NCI-H1048 (cell line): ENCODE measurements at places on chromosomes 7 and 10.

GRCh38 chr10:108639010-108639409, 1284.3 kb downstream of the XPNPEP1 start:
- DNase-seq = no peak

GRCh38 chr7:25240896-25241295, 12.6 kb upstream of the NPVF start:
- no peak for DNase-seq

DNA sequence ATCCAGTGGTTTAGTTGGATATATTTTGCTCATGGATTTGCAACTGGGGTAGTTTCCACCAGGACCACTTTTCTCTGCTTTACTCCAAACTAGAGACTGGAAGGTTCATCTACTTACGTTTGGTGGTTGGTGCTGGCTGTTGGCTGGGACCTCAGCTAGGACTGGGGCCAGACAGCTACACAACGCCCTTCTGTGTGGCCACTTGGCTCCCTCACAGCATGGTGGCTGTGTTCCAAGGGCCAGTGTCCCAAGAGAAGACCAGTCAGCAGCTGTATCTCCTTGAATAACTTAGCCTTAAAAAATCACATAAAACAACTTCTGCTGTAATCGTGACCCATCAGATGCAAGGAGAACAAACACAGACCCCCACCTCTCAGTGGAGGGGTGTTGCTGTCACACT, 4.2 kb upstream of the KCNH2 start:
- no peak for DNase-seq

DNA sequence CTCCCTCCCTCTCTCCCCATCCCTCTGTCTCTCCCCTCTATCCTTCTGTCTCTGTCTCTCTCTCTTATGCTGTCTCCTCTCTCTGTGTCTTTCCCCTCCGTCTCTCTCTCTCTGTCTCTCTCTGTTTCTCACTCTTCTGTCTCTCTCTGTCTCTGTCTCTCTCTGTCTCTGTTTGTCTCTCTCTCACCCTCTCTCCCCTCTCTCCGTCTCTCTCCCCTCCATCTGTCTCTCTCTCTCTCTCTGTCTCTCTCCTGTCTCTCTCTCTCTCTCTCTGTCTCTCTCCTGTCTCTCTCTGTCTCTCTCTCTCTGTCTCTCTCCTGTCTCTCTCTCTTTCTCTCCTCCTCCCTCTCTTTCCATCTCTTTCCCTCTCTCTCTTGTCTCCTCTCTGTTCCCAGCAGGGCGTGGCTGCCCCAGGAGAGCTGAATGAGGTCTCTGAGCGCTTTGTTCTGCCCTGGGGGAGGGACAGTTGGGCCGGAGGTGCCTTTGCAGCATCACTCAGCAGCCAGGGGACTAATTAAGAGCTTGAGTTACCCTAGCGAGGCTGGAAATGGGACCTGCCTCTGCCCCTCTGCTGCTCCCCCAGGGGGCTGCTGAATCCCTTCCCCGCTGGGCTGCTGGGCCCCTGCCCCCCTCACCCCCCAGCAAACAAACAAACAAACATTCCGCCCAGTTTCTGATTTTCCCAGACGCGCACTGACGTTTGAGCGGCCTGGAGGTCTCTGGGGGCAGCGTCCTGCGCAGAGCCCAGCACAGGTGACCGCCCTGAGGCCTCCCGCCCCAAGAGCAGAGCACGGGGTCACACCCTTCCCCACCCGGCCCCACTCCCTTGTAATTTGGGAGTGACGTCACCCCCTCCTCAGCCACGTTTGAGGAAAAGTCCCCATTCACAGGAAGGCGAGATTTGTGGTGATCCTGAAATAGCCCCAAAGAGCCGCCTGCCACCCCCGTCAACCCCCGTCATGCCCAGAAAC, 68.1 kb downstream of the PDGFA start:
- DNase-seq = no peak

- DNase-seq = no peak
Observed at GRCh38 chr10:22651276-22651980, 63.0 kb downstream of the PIP4K2A start.

- DNase-seq = no peak
Observed at GRCh38 chr7:34237493-34237849, 332.1 kb downstream of the BMPER start.

- DNase-seq = no peak
Observed at GRCh38 chr7:120984406-120984805, 4.1 kb upstream of the CPED1 start.
